Large intestine (tissue), 12 donors: ENCODE measurements at places on chromosomes 16 and 17. TPM values are rescaled to one million over a fixed set of nuclear protein-coding genes. Genes with fewer than 3 reads are reported as not detected.

CES3 gene
- polyA plus RNA-seq, result 16.0 TPM

KRT17 gene
- polyA plus RNA-seq, result 1.1 TPM

MRPL45 gene
- polyA plus RNA-seq, result 54.9 TPM

KRT23 gene
- polyA plus RNA-seq, result 0.18 TPM

PIRT gene
- polyA plus RNA-seq, result 6.5 TPM

ERN1 gene
- 10.3 TPM for polyA plus RNA-seq

TMEM98 gene
- 202 TPM for polyA plus RNA-seq

WWOX gene
- polyA plus RNA-seq, result 16.2 TPM

GDPD1 gene
- polyA plus RNA-seq, result 3.6 TPM

PRSS53 gene
- polyA plus RNA-seq, result 1.8 TPM

DNA sequence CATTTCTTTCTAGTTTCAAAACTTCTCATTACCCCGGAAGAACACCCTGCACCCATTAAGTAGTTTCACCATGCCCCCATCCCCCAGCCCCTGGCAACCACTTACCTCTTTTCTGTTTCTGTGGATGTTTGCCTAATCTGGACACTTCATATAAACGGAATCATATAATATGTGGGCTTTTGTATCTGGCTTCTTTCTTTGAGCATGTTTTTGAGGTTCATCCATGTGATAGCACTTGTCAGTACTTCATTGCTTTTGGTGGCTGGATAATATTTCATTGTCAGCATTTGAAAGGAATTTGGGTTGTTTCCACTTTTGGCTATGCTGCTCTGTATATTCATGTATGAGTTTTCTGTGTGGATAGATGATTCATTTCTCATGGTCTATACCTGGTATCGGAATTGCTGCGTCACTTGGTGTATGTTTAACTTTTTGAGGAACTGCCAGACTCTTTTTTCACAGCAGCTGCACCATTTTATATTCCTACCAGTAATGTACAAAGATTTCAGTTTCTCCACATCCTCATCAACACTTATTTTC lies 30.0 kb upstream of the SLC5A10 start:
- no peak for DNase-seq
- H3K27ac ChIP-seq, result peak overlapping the region; percentile 50
- H3K4me3 ChIP-seq, result no peak overlapping the region
- H3K4me1 ChIP-seq, result peaks cover 16% of the 10 kb centered on the region
- no peaks in the 10 kb centered on the region for H3K27me3 ChIP-seq
- peaks cover 25% of the 10 kb centered on the region for H3K36me3 ChIP-seq

GRCh38 chr16:73000907-73001521 lies 46.9 kb downstream of the ZFHX3 start:
- no peak overlapping the region for H3K4me3 ChIP-seq
- H3K4me1 ChIP-seq, result peaks cover 25% of the 10 kb centered on the region
- H3K27ac ChIP-seq, result no peak overlapping the region
- no peaks in the 10 kb centered on the region for H3K27me3 ChIP-seq
- DNase-seq, result no peak
- no peaks in the 10 kb centered on the region for H3K36me3 ChIP-seq

GRCh38 chr17:82334204-82334621 lies 647 bp upstream of the SECTM1 start:
- no peaks in the 10 kb centered on the region for H3K36me3 ChIP-seq
- no peak overlapping the region for H3K27ac ChIP-seq
- DNase-seq, result no peak
- no peak overlapping the region for H3K4me3 ChIP-seq
- H3K4me1 ChIP-seq, result peaks cover 59% of the 10 kb centered on the region

DNA sequence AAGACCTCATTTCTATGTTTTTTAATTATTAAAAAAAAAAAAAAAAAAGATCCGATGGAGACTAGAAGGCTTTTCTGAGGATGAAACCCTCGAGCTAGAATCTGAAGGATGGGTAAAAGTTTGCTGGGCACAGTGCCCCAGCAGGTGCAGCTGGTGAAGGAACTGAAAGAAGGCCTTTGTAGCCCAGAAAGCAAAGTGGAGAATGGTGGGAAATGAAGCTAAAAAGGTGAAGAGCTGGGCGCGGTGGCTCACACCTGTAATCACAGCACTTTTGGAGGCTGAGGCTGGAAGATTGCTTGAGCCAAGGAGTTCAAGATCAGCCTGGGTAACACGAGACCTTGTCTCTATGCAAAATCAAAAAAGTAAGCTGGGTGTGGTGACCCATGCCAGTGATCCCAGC lies 50.3 kb upstream of the SEC14L1 start:
- peaks cover 44% of the 10 kb centered on the region for H3K36me3 ChIP-seq
- no peak overlapping the region for H3K27ac ChIP-seq
- no peak overlapping the region for H3K4me3 ChIP-seq
- peaks cover 4% of the 10 kb centered on the region for H3K4me1 ChIP-seq
- DNase-seq, result no peak

DNA sequence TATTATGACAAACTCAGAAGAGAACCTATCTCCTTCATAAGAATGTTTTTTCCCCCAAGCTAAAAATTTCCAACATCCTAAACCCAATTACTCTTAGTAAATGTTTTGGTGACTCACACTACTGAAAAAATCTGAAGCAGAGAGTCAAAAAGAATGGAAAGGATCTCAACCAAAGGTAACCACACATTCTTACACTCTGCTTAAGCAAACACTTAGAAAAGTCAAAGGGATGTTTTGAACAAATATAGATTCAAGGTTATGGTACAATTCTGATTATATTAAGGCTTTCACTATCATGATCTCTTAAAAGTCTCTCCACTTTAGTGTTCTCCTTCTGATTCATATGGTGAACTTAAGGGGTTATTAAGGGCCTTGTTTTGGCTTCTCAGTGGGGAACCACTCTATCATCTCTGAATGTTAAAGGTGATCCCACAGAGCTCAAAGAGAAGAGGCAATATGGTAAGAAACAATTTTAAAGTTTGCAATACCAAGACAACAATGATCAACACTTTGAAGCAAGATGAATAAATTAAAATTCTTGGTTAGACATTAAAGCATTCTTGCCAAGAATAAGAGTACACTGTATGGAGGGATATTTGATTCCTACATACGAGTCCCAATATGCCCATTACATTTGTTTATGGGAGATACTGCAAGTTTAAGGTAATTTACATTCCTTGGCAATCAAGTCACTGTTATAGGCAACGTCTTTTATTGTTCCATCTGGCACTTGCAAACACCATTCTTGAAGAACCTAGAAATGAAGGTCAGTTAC lies 69.2 kb downstream of the CDC27 start:
- DNase-seq, result no peak
- no peak overlapping the region for H3K27ac ChIP-seq
- H3K27me3 ChIP-seq, result no peaks in the 10 kb centered on the region
- peaks cover 19% of the 10 kb centered on the region for H3K36me3 ChIP-seq
- H3K4me1 ChIP-seq, result no peaks in the 10 kb centered on the region

GRCh38 chr17:77352441-77352840 lies 211.7 kb downstream of the SEC14L1 start:
- H3K4me1 ChIP-seq, result peaks cover 40% of the 10 kb centered on the region
- H3K4me3 ChIP-seq, result no peak overlapping the region
- H3K27me3 ChIP-seq, result no peaks in the 10 kb centered on the region
- no peaks in the 10 kb centered on the region for H3K36me3 ChIP-seq
- no peak for DNase-seq

GRCh38 chr17:10156948-10157607 lies 41.3 kb downstream of the GAS7 start:
- no peaks in the 10 kb centered on the region for H3K36me3 ChIP-seq
- DNase-seq, result peak; percentile 29
- no peaks in the 10 kb centered on the region for H3K27me3 ChIP-seq
- H3K4me1 ChIP-seq, result no peaks in the 10 kb centered on the region

DNA sequence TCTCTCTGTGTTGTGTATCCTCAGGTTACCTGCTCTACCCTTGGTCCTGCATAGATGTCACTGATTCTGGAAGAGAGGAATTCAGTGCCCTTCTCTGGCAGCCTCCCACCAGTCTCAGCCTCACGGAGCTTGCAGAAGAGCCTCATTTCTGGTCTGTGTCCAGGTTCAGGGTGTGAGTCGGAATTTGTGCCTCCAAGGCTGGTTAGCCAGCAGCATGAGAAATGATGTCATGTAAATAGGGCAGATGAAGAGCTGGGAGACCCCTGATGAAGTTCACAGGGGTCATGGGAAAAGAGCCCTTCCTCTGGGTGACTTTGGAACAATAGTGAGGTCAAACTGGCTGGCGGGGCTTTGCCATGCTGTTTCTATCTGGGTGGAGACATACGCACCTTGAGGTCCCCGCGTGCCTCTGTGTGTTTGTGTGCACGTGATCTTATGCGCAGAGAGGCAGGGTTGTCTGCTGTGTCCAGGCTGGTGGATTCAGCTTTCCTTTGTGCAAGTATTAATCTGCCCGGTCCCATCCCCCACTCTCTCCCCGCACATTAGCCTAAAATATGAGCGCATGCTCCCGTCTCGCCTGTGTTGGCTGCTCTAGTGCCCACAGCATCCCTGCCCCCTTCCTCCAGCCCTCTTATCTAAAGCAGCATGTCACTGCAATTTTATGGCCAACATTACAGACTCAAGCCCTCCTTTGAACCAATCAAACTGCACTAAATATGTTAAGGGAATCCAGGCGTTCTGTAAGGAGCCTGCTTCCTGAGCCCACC lies 256.3 kb upstream of the ZFHX3 start:
- peaks cover 6% of the 10 kb centered on the region for H3K27me3 ChIP-seq
- H3K27ac ChIP-seq, result no peak overlapping the region
- DNase-seq, result no peak
- H3K4me3 ChIP-seq, result no peak overlapping the region
- H3K4me1 ChIP-seq, result peaks cover 4% of the 10 kb centered on the region

- H3K36me3 ChIP-seq, result peaks cover 11% of the 10 kb centered on the region
- no peak overlapping the region for H3K4me3 ChIP-seq
- peaks cover 25% of the 10 kb centered on the region for H3K4me1 ChIP-seq
- no peaks in the 10 kb centered on the region for H3K27me3 ChIP-seq
Observed at GRCh38 chr17:75272848-75273184, 1.8 kb upstream of the MIF4GD start.

DNA sequence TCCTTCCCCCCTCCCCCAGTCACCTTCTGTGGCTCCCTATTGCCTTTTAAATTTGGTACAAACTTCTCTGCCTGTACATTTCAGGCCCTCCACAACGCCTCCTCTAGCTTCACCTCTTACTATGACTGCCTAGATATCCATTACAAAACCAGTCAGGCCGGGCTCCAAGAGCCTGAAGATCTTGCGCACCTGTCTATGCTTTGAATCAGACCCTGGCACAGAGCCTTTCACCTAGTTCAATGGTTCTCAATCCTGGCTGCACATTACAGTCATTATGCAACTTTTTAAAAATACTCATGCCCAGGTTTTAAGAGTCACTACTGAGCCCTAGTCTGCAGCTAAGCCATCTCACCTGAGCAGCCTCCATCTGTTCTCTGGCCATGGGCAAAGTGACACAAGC lies 1.6 kb upstream of the GAS7 start:
- DNase-seq, result no peak
- no peak overlapping the region for H3K4me3 ChIP-seq

DNA sequence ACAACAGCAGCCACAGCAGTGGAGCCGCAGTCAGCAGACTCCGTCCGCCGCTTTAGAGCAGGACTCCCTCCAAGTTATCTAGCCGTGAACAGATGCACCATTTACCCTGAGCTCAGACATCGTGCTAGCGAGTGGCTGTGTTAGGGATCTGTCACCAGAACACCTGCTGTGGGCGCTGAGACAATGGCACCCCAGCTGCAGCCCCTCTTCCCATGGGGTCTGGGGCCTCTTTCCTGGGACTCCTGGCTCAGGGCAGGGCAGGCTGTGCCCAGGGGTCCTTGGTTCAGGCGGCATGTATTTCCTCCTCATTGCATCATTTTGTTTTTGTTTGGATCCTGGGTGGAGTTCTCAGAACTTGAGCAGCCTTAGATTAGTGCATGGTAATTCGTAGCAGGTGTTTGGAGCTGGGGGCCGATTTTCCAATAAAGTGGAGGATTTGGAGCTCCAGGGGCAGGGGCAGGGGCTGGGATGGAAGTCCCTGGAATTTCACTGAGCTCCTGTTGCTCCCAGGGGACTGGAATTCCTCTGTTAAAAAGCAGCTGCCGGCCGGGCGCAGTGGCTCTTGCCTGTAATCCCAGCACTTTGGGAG lies 23.4 kb downstream of the NMRAL1 start:
- no peaks in the 10 kb centered on the region for H3K27me3 ChIP-seq
- H3K27ac ChIP-seq, result no peak overlapping the region
- no peak for DNase-seq
- H3K4me3 ChIP-seq, result no peak overlapping the region
- peaks cover 82% of the 10 kb centered on the region for H3K36me3 ChIP-seq
- no peaks in the 10 kb centered on the region for H3K4me1 ChIP-seq

DNA sequence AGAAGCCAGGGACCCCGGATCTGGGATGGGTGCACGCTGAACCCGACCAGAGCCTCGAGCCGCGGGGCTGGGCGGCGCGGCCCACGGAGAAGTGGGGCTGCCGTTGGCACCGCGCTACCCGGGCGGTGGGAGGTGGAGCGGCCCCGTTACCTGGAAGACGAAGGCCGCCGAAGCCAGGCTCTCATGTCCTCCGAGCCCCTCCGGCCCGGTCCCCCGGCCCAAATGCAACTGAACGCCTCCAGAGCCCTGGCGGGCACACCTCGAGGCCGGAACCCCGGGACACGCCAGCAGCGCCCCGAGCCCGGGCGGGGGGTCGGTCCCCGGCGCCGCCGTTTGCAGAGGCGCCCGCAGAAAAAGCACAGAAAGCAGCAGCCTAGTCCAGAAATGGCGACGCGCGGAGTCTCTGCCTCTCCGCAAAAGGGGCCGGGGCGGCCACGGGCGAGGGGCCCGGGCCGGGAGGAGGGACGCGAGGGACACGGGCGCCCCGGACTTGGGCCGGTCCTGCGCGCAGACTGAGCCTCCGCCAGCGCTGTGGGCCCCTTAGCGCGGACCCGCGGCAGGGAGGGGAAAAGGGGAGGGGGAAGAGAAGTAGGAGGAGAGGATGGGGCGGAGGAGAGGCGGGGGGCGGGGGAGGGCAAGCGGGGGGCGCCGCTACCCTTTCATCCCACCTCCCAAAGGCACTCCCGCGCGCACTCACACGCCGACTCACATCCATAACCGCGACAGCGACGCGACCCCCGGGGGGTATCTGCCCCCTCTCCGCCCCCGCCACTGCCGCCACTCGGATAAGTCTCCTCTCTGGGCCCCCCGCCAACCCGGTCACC lies 1.4 kb downstream of the AXIN2 start:
- H3K27me3 ChIP-seq, result peaks cover 6% of the 10 kb centered on the region
- DNase-seq, result peak; percentile 68
- peak overlapping the region; percentile 67 for H3K4me3 ChIP-seq
- peaks cover 47% of the 10 kb centered on the region for H3K4me1 ChIP-seq
- peaks cover 12% of the 10 kb centered on the region for H3K36me3 ChIP-seq

- H3K27me3 ChIP-seq, result no peaks in the 10 kb centered on the region
Observed at GRCh38 chr16:81562174-81562849, 117.7 kb downstream of the CMIP start.

- H3K4me1 ChIP-seq, result no peaks in the 10 kb centered on the region
- no peak overlapping the region for H3K27ac ChIP-seq
- H3K36me3 ChIP-seq, result no peaks in the 10 kb centered on the region
Observed at GRCh38 chr16:23330583-23331249, 28.6 kb downstream of the SCNN1B start.

DNA sequence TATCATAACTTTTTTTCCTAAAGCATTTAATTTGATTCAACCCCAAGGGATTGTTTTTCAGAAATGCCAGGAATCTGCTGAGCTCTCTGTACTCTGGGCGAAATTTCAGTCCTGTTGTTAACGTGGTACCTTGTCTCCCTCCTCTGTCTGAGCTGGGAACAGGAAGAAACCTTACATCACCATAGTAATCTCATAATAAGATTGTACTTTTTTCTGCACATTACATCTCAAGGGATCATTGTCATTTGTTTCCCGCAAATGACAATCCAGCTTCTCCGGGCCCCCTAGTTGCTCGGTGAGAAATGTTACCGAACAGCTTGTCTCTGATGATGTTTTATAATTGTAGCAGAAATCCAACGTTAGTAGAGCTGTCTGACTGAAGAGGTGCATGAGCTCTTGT lies 152.7 kb upstream of the ERCC4 start:
- H3K27ac ChIP-seq, result no peak overlapping the region
- H3K4me1 ChIP-seq, result no peaks in the 10 kb centered on the region
- no peak for DNase-seq
